ENCODE measurements at places on chromosomes 7 and 10. TPM values are rescaled to one million over a fixed set of nuclear protein-coding genes. Genes with fewer than 3 reads are reported as not detected.

DNA sequence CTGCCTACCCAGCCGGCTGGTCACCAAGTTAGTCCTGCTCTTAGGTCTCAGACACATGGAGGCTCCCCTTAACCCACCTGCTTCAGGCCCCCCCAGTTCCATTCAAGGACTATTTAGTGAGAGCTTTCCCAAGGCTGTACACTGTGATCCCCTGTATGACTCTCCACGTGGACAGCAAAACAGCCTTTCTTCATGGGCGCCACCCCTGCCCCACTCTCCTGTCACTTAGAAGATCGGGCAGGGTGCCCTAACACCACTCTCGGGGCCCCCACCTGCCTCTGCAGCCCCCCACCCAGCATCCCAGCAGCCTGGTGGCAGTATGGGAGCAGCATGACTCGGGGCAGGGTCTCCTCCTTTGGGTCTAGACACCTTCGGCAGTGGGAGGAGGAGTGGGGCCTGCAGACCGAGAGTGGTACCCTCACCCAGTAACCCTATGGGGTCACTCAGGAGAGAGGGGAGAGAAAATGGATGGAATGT lies 116.6 kb downstream of the PTPN20 start:
- no peak for DNase-seq

- no peak for DNase-seq
These were observed 8.9 kb downstream of the FBXL13 start for GRCh38 chr7:103065667-103066066.

DNA sequence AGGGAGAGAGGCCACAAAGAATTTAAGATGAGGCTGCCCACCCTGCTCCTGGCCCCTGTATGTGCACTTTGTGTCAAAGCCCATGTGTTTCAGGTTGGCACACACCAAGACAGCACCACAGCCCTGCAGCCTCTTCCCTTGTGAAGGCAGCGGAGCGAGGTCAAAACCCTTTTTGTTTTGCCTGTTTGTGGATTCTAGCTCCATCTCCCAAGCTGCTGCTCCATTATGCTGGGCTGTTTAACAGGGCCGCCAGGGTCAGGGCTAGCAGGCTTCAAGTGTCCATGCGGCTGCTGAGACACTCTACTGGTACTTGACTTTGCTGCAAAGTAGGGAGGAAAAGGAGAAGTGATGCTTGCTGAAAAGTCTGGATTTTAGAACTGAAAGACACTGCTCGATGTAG lies 142.3 kb upstream of the EFCAB10 start:
- no peak for DNase-seq

- no peak for DNase-seq
These were observed 17.9 kb upstream of the TMEM225B start for GRCh38 chr7:99579956-99580777.

DNA sequence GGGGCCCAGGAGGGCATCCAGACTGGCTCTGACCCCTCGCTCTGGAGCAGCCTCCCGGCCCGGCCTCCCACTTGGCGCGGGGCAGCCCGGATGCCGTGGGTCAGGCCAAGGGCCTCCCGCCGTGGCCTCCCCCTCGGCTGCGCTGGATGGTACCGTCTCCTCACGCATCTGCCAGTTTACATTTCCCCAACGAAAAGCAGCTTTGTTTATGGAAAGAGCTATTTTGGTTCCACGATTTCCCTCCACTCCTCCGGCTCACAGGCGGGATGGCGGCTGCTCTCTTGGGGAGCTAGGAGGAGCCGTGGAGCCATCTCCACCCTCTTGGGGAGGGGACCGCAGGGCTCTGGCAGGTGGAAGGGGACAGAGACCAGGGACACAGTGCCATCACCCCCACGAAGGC lies 93.2 kb upstream of the MYL10 start:
- DNase-seq = no peak

DNA sequence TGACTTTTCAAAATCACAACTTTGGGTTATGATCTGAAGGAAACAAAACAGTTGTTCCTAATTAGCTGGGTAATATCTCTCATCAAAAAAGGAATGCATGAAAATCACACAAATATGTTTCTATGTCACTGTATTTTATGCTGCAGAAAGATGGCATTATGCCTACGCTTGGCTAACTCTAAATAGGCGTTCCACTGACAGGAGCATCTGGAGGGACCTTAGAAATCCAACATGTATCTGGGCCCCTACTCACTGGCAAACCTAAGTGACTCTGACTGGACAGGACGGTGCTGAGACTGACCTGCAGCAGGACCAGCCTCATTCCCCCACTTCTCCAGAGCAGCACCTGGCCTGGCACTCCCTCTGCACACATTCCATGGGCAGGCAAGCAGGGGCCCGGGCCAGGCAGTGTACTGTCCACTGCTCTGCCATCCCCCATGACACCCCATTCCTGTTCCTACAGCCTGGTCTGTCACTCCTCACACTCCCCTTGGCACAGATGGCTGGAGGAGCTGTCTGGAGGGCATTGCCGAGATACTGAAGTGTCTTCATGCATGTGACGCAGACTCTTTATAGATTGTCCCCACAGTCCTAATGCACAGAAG lies 2.6 kb upstream of the MYL7 start:
- peak; percentile 5 for DNase-seq

GRCh38 chr10:125081931-125082330 lies 78.4 kb downstream of the CTBP2 start:
- no peak for DNase-seq

GRCh38 chr7:132521423-132521822 lies 54.8 kb downstream of the PLXNA4 start:
- no peak for DNase-seq

GRCh38 chr7:33841031-33841430 lies 64.3 kb upstream of the BMPER start:
- DNase-seq = no peak

DNA sequence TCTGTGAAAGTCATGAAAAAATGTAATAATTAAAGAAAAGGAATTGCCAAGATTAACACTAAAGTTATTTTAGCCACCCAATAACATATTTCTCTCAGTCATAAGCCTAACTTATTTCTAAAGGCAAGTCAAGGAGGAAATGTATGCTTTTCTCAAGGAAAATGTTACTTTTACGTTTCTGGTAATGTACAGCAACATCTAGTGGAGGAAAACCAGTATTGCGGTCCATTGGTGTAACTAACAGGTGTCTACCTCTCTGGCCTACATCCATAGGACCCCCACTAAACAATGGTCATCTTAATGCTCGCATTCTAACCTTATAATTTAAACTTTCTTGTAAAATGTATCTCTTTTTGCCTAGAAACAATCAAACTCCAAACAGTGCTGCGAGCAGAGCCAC lies 437.5 kb downstream of the KIF20B start:
- no peak for DNase-seq

GRCh38 chr10:48567346-48567745 lies 37.5 kb downstream of the ARHGAP22 start:
- DNase-seq = no peak

GRCh38 chr10:68239596-68240150 lies 7.8 kb upstream of the ATOH7 start:
- no peak for DNase-seq

DNA sequence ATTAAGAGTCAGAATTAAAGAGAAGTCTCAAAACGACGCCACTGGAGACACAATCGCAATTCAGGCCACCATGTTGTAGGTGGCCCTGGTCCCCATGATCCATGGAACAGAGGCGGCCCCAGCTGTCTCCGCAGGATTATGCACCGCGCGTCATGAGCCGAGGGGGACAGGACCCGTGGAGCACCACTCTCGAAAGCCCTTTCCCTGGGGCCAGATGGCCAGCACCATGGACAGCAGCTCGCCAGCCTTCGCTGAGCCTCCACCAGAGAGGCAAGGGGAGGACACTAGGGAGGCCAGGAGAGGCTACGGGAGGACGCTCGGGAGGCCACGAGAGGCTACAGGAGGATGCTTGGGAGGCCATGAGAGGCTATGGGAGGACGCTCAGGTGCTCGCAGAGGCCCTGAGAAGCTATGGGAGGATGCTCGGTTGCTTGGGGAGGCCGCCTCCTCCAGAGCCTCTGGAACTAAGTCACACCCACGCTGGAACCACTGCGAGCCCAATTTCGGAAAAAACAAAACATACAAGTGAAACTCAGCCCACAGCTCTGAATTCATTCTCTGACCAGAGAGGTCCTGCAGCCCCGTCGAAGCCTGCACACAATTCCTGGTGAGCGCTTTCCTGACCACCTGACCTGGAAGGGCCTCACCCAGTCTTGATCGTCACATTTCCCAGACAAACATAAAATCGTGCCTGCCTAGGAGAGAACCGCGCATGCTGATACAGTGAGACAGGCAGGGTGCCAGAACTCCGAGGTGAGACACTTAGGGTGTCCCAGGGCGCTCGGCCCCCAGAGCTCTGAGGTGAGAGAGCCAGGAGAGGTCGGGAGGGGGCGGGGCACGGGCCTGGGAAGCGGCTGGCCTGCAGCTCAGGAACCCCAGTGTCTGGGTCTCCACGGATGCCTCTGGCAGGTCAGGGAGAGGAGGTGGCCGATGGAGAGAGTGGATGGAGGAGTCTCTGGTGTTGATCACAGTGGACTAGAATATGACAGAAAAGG lies 224.4 kb downstream of the PTPRN2 start:
- DNase-seq = peak; percentile 59

- no peak for DNase-seq
These were observed 298.9 kb upstream of the PITRM1 start for GRCh38 chr10:3471472-3471871.

DNA sequence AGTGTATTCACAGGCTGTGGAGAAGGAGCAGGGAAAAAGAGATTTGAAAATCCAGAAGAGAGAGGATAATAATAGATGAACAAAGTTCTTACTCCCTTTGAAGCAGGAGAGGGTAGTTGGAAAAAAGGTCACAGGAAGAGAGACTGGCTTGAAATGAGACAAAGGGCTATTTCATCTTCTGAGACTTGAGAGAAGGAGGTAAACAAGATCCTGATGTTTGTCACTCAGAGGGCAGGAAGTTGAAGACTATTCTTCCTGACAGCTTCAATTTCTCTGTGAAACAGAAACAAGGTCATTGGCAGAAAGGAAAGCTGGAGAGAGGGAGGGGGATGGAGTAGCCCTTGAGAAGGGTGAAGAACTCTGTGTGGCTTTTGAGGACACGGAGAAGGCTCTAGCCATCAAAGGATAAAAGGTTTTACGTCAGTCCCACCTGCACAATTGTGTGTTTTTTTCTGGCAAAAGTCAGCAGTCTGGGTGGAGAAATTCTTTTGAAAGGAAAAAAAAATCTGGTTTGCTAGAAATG lies 216.1 kb upstream of the STEAP4 start:
- DNase-seq = no peak

DNA sequence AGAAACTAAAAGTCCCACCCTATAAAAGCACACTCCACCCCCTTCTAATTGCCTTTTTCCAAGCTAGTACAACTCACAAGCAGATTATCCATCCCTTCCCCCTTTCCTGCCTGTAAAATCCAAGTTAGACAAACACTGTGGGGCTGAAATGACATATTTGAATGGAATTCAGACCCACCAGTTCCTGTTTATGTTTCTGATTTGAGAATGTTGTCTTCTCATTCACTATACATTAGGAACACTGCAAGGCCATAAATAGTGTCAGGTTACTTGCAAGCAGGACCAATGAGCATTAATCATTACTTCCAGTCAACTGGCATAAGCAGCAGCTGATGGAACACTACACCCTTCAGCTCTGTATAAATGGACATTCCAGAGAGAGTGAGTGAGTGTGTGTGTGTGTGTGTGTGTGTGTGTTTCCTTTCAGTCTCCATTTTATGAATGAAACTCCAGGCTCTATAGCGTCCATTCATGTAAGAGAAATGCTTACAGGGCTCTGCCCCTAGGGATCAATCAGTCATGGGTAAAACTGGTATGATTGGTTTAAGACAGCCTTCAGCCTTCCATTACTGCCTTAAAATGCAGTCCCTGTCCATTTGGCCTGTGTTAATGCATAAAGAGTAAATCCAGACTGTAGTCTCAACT lies 69.3 kb downstream of the ETV1 start:
- DNase-seq = no peak

- DNase-seq = no peak
These were observed 805 bp downstream of the ZNF736 start for GRCh38 chr7:64314566-64314965.

DNA sequence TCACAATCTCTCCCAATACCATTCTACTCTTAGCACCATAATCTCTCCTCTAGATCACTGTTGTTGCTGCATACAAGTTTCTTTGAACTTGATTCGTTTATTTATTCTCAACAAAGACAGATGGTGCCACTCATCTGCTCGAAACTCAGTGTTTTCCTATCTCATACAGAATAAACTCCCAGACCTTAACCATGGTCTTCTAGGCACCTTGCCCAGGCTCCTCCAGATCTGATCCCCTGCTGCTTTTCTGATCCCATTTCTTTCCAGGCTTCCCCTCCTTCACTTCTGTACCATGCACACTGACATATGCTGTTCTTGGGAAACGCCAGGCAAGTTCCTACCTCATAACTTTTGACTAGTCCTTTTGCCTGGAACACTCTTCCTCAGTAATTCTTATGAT lies 645.7 kb downstream of the DNAJB9 start:
- DNase-seq = no peak

DNA sequence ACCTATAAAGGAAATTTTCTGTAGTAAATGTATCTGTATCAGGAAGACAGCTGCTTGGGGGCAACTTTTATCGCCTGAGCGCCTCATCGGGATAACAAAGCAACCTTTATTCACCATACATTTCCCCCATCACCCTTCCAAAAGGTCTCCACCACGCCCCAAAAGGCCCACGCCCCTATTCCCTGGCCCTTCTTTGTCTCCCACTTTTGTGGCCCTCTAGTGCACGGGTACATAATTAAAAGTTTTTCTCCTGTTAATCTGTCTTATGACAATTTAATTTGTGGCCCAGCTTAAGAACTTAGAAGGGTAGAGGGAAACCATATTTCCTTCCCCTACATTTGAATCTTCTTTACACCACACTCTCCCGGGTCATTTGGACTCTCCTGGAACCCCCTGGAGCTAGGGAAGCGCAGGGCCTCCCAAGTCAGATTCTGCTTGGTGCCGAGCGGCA lies 625 bp downstream of the RP9 start:
- DNase-seq = no peak

DNA sequence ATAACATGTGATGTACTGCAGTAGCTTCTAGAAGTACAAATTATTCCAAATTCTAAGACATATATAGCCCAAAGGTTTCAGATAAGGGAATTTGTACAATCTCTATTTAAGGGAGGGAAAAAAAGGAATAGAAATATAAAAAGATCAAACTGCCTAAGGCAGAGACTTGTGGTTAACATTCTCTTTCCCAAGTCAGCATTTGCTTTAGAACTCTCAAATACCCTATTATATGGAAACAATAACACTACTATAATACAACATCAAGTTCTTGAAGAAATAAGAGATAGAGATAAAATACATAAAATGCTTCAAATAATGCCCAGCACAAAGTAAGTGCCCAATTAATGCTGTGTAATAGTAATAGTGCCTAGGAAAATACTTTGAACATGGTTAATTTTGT lies 123.1 kb downstream of the CRPPA start:
- DNase-seq = no peak

- DNase-seq = no peak
These were observed 28.0 kb upstream of the SEMA3C start for GRCh38 chr7:80946858-80947257.

GRCh38 chr10:77349226-77349625 lies 288.4 kb downstream of the KCNMA1 start:
- no peak for DNase-seq

The MAD1L1 gene
- total RNA-seq = 40.6 TPM

The KCNMA1 gene
- 19.9 TPM for total RNA-seq

The GTF2I gene
- total RNA-seq = 200 TPM

The STAMBPL1 gene
- total RNA-seq = 21.5 TPM

The TWIST1 gene
- not detected for total RNA-seq

The IPMK gene
- 6.3 TPM for total RNA-seq

The SAP25 gene
- total RNA-seq = 16.0 TPM
